Panc1 (cell line): ENCODE measurements at places on chromosomes 7 and 10. TPM values are rescaled to one million over a fixed set of nuclear protein-coding genes. Genes with fewer than 3 reads are reported as not detected.

- DNase-seq = no peak
Measured at GRCh38 chr7:70614237-70615045, 517.5 kb upstream of the GALNT17 start.

DNA sequence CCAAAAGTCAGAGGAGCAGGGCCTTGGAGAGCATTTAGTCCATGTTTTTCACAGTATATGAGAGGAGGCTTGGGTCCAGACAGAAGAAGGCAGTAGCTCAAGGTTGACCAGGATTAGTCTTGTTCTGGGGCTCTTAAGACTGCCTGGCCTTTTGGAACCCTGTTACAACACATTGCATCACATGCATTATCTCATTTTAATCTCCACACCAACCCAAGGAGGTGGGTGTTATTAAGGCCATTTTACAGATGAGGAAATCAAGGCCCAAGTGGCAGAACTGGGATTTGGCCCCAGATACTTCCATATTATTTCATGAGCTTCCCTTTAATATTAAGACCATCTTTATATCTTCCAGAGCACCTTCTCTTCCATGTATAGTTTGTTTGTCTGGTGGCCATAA is 38.8 kb downstream of the RPS24 start:
- DNase-seq = no peak

- DNase-seq = no peak
Measured at GRCh38 chr7:1193593-1194424, 33.8 kb upstream of the ZFAND2A start.

DNA sequence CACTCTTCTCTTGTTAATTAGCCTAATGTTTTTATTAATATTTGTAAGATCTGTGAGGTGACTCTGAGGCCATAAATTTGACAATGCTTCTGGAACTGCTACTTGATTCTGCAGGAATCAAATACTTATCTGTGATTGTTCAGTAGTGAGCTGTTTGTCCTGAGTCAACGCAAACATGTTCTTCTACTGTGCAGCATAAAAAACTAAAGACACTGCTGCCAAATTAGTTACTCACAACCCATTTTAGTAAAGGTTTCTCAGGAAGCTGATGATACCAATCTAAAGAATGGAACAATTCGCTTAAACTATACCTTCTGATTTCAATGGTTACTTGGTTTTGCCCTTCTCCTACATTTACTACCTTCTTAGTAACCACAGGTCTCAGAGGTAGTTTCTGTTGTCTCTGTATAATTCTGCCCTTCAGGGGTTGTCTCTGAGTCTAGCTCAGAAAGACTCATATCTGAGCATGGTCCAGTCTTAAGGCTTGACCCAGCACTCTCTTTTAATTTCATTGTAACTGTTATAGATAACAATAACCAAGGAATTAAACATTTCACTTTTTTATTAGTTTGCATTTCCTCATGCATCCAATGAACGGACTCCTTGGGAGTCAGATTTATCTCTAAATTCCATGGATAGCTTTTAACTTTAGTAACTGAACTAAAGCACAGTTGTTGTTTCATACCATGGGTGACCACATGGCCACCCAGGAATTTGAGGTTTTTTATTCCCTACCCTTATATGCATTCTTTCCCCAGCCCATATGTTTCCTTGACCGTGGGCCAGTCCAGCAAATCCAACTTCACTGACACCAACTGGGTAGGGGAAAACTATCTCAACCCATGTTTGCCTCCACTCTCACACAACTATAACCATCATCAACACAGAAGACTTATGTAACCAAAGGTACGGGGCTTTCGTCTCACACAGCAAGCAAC is 309.5 kb upstream of the TEX47 start:
- DNase-seq = no peak

- no peak for DNase-seq
Measured at GRCh38 chr10:72098301-72098835, 10.0 kb upstream of the SPOCK2 start.

GRCh38 chr10:53918755-53919154 is 882.3 kb downstream of the PCDH15 start:
- no peak for DNase-seq

GRCh38 chr10:10118131-10118530 is 899.5 kb upstream of the CELF2 start:
- DNase-seq = no peak

- DNase-seq = no peak
Measured at GRCh38 chr7:26900251-26900650, 35.9 kb upstream of the SKAP2 start.

GRCh38 chr7:23121165-23121564 is 15.6 kb downstream of the KLHL7 start:
- no peak for DNase-seq

DNA sequence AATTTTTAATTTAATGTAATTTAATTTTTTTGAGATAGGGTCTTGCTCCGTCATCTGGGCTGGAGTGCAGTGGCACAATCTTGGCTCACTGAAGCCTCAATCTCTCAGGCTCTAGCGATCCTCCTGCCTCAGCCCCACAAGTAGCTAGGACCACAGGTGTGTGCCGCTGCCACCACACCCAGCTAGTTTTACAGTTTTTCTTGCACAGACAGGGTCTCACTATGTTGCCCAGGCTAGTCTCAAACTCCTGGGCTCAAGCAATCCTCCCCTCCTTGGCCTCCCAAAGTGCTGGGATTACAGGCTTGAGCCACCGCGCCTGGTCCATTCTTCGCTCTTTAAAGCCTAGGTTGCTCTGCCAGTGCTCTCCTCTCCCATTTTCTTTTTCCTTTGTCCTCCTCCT is 12.9 kb downstream of the CALML3 start:
- DNase-seq = no peak

- DNase-seq = no peak
Measured at GRCh38 chr10:75972491-75973276, 541.3 kb downstream of the LRMDA start.

GRCh38 chr7:12643001-12643643 is 44.3 kb upstream of the ARL4A start:
- no peak for DNase-seq

DNA sequence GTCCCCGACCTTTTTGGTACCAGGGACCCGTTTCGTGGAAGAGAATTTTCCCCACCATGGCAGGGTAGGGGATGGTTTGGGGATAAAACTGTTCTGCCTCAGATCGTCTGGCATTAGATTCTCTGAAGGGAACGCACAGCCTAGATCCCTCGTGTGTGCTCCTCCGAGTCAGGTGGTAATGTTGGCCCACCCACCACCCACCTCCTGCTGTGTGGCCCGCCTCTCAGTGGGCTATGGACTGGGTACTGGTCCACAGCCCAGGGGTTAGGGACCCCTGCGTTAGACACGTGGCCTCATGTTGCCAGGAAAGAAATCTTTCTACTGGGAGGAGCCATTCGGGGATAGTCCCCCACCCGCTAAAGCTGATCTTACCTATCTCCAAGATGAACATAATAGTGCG is 27.0 kb downstream of the PFKFB3 start:
- no peak for DNase-seq

- no peak for DNase-seq
Measured at GRCh38 chr10:122515588-122516231, 44.8 kb upstream of the DMBT1 start.

- no peak for DNase-seq
Measured at GRCh38 chr10:81270051-81270450, 604.9 kb upstream of the NRG3 start.

DNA sequence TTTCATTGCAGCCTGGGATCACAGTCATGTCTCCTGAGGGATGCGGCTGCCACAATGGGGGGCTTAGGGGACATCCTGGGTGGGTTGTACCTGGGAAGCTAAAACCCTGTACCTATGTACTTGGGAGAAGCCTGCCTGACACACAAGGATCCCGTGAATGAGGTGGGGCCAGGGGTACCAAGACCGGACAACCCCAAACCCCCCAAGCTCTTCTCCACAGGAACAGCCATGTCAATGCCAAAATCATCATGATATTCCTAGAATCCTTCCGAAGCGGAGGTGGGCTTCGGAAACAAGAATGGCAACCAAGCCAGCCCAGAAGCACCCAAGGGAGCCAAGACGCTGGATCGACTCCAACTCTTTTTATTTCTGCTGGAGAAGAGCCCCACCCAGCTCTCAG is 260.3 kb upstream of the TCERG1L start:
- DNase-seq = no peak

DNA sequence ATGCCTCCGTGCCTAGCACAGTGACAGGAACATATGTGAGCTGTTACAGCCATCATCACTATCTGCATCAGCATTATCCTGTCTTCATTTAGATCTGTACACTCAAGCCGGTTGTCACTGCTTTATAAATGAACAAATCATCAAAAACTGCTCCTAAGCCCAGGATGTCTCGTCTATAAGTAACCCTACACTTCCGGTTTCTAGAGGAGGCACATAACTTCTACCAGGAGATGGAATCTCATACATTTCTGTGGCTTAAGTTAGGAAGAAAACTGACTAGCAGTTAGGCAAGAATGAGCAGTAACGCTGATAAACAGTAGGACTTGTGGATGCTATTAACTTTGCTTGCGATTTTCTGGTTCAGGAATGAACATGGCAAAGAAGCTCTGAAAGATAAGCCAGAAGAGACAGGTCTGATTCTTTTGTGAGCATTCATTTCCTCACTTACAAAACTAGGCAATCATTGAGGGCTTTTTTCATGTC is 1199.2 kb downstream of the SORCS3 start:
- DNase-seq = no peak

- no peak for DNase-seq
Measured at GRCh38 chr7:99693427-99694200, 13.8 kb upstream of the CYP3A5 start.

DNA sequence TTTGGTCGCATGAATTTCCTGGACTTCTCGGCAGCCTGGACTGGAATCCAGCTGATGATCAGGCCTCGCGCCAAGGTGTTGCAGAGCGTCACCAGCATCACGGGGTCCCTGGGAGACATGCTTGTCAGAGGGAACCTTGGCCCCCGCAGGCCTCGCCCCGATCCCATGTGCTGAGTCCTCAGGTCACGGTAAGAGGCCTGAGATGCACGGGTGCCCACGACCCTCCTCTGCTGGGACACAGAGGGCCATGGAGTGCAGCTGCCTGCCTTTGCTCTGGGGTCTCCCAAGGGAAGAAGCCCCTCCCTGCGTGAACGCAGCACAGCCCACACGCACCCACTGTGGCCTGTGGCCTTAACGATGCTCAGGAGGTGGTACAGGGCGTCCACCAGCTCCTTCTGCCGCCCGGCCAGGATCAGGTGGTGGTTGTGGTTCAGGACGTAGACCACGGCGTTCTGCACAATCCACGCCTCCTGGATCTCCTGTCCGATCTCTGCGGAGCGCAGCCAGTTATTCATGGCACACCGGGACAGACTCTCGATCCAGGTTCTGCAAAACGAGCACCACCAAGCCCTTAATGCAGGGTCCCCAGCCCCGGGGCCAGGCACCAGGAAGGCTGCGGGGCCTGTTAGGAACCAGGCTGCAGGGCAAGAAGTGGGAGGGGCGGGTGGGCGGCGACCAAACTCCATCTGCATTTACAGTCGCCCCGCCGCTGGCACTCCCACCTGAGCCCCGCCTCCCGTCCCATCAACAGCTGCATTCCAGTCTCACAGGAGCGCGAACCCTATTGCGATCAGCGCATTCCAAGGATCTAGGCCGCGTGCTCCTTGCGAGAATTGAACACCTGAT is 29.4 kb downstream of the CFAP46 start:
- no peak for DNase-seq

DNA sequence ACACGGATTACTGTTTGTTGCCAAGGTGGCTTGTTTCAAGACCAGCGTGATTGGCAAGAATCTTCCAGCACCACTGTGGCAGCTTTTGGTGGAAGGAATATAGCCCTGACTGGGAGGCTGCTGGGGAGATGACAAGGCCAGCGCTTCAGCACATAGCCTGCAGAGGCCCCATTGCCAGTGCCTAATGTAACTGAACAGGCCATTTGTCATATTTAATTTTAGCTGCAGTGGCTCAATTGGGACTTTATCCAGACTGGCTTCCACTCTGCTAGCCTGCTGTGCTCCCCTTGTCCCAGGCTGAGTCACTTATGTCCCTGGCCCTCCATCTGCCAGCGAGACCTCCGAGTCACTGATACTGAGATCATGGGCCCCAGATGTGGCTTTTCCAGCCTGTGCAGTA is 483.1 kb downstream of the GALNT17 start:
- DNase-seq = no peak

- no peak for DNase-seq
Measured at GRCh38 chr7:95213809-95214492, 110.4 kb downstream of the PON1 start.

DNA sequence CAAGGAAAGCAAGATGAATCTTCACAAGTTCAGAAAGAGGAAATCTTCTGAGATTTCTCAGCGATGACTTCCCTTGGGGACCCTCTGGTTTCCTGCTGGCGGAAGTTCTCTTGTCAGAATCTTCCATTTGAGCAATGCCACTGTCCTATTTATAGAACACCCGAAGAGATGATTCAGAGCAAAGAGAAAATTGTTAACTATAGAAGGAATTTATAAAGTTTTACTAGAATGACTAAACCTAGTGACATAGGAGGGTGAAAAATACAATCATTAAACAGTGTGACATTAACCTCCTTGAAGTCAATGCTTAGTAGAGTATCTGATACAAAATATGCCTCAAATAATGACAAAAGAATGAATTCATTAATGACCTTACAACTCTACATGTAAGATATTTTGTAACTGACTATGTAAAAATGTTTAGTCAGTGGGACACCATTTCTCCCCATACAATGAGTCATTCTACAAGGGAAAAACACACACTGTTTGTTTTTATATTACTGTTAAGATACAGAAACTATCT is 206.5 kb upstream of the CNTNAP2 start:
- no peak for DNase-seq

Gene ELOVL3
- total RNA-seq = 1.2 TPM

Gene AS3MT
- total RNA-seq = 4.0 TPM

Gene LRRC18
- total RNA-seq = not detected

Gene GRK5
- total RNA-seq = 29.0 TPM

Gene ITIH5
- not detected for total RNA-seq

Gene AKR1C4
- total RNA-seq = not detected

Gene OGA
- 117 TPM for total RNA-seq

Gene CNNM1
- 16.6 TPM for total RNA-seq

Gene MACC1
- 0.08 TPM for total RNA-seq

Gene CRTAC1
- total RNA-seq = 0.23 TPM

Gene NRBF2
- 25.7 TPM for total RNA-seq

Gene ORAI2
- 76.9 TPM for total RNA-seq

Gene GIMAP8
- total RNA-seq = 0.10 TPM
